ENCODE measurements at places on chromosomes 2 and 18.

DNA sequence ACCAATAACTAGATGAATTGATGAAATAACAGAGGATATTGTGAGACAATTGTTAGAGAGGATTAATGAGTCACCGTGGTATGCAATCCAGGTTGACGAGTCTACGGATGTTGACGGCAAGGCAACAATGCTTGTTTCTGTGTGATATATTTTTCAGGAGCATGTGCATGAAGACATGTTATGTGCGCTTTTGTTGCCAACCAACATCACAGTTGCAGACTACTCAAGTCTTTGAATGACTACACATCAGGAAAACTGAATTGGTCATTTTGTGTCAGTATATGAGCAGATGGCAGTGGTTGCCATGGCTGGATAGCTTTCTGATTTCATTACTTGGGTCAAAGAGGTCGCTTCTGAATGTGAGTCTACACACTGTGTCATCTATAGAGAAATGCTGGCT, 96.8 kb upstream of the CRACDL start:
- DNase-seq: no peak

- DNase-seq: no peak
These were observed 300.7 kb downstream of the NOL4 start for GRCh38 chr18:33923980-33924379.

DNA sequence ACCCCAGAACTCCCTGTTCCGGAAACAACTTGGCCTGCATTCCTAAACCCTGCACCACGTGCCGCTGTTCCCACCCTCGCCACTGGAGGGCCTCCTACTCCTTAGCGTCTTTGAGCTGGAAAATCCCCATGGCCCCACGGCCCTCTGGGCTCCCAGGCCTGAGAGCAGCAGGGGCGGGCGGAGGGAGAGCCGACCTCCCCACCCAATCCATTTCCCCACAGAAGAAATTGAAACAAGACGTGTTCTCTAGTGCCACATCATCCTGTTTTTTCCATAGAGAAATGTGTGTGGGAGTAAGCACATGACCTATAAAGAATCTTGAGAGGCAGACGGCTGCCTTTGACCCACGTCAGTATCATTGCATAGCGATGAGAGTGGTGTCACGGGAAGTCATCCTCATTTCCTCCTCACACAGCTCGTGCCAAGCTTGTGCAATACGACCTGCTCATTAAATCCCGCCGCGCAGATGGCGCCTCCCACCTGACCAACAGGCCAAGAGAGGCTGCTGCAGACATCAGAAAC, 79.2 kb downstream of the LAMA1 start:
- peak; percentile 96 for DNase-seq

- DNase-seq: no peak
These were observed 65.4 kb downstream of the RIF1 start for GRCh38 chr2:151475071-151475470.

Data from fibroblast of the conjunctiva (primary cell).